Eye (tissue), 1 donor: ENCODE measurements at places on chromosomes 12 and 14.

DNA sequence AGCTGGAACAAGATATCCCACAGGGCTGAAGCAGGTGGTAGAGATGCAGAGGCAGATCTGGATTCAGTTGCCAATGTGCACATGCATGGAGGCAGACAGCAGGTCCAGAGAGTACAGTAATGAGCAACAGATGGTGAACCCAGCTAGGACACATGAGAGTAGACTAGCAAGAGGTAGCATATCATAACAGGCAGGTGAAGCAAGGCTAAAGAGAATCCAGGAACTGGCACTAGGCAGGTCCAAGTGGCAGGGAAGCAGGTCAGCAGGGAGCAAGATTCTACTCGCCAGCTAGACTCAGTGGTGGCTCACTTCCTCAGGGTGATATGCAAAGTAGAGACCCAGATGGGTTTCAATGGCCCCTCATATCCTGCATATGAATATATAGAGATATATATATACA, 15.3 kb upstream of the MYF6 start:
- DNase-seq, result no peak

DNA sequence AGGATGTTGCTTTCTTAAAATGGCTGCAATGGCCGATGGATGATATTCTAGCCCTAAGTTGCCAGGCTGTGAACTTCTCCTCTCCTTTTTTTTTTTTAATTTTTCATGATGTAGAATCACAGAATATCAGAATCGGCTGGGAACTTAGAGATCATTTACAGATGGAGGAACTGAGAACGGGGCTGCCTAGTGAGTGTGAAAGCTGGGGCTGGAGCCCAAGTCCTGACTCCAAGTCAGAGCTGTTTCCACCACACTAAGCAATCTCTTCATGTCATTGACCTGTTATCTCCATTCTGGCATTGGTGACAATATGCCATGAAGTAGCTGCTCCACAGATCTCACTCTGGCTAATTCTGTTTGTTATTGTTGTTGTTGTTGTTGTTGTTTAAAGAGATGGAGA, 121.7 kb downstream of the SLC38A1 start:
- no peak for DNase-seq

GRCh38 chr14:79036441-79036840, 866.3 kb downstream of the NRXN3 start:
- no peak for DNase-seq

DNA sequence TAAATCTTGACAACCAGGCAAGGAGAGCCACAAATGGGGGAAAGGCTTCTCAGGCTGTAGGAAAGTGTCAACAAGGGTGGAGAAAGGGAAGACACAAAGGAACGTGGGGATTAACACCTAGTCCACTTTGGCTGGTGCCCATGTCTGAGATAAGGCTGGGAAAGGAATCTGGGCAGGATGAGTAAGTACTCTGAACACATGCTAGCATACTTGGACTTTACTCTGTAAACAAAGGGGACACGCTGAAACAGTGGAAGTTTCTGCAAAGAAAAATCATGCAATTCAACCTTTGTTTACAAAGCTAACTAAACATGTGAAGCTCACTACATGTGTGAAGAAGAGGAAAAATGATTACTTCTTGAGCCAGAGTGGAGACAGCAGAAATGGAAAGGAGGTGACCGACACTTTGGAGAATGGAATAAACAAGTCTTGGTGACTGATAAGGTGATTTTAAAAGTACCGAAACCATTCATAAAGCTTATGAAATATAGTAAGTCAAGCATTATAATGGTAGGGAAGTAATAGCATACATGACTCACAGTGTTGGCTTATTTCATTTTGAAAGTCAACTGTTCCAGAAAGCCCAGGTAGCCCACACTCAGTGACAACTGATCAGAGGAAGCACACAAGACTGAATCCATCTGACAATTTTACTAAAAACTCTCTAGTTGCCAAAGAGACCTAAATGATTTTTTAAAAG, 13.2 kb downstream of the CPNE8 start:
- DNase-seq, result no peak

DNA sequence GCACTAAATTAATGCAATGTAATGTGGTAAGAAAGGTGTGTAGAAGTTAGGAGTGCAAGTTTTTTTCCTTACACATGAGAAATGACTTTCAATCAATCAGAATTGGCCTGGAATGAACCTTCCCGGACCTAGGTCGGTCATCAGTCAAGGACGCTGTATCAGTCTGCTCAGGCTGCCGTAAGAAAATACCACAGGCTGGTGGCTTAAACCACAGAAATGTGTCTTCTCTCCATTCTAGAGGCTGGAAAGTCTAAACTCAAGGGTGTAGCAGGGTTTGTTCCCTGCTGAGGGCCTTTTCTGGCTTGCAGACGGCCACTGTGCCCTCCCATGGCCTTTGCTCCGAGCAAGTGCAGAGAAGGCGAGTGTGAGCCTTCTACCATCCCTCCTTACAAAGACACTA, 86.6 kb upstream of the DYNC1H1 start:
- no peak for DNase-seq

- DNase-seq, result peak; percentile 83
These were observed 127.7 kb downstream of the DACT1 start for GRCh38 chr14:58765418-58765831.

- DNase-seq, result peak; percentile 87
These were observed 43.4 kb downstream of the RNF34 start for GRCh38 chr12:121443193-121443870.

- DNase-seq, result no peak
These were observed 20.8 kb upstream of the AMHR2 start for GRCh38 chr12:53402871-53403270.

- peak; percentile 89 for DNase-seq
These were observed 48.0 kb downstream of the SMUG1 start for GRCh38 chr12:54140588-54141388.

GRCh38 chr14:100222224-100223093, 16.5 kb upstream of the YY1 start:
- peak; percentile 29 for DNase-seq

GRCh38 chr14:78445275-78445674, 275.1 kb downstream of the NRXN3 start:
- no peak for DNase-seq

DNA sequence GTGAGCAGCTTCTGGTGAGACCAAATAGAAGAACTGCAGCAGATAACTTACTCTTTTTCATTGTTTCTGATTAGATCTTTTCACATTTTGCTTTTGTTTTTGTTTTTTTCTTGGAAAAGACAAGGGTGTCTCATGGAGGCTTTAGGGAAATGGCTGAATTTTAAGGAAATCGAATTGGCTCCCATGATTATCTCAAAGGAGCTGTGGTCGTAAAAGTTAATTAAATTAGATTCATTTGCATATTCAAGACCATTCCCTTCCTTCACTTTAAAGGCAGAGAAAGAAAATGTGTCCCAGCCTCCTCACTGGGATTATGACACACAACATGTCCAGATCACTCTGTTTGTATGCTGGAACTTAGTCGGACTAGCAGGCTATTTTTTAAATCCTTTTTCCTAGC, 106.4 kb upstream of the MDM1 start:
- DNase-seq, result no peak

DNA sequence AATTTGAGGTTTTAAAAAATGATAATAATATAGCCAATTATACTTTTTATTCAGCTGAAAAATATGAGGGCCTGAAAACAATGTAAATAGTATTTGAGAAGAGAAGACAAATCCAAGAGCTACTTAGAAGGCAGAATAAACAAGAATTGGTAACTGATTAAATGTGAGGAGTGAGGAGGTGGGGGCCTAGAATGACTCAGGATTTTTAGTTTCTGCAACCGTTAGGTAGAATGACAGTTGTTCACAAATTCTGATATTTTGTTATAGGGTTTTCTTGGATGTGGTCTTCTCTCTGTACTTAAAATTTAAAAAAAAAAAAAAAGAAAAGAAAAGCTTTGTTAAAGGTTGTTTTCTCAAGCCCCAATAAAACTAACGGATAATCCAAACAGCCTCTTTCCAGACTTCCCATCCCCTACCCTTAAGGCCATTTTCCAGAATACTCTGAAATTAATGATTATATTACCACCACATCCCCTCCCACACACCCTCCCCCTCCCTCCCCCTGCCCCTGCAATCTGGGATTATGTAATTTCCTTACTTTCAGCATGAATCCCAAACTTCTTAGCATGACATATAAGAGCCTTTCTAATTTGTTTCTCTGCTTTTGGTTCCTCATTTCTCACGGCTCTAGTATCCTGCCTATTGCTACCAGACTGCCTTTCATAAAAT, 50.4 kb downstream of the LRP6 start:
- no peak for DNase-seq

DNA sequence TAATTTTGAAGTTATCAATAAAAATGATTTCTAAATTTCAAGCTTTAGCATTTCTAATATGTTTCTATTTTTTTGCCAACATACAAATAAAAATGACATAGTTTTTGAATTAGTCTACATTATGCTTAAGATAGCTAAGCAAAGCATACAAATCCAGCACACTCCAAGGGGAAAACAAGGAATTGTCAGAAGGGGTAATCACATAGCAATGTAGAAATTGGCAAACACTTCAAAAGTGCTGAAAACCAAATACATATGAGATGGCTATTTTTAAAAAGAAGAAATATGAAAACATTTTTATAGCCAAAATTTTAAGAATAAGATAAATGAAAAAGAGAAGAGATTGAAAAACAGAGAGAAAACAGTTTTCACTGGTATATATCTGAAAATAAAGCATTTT, 308.0 kb downstream of the SLC6A15 start:
- peak; percentile 40 for DNase-seq

DNA sequence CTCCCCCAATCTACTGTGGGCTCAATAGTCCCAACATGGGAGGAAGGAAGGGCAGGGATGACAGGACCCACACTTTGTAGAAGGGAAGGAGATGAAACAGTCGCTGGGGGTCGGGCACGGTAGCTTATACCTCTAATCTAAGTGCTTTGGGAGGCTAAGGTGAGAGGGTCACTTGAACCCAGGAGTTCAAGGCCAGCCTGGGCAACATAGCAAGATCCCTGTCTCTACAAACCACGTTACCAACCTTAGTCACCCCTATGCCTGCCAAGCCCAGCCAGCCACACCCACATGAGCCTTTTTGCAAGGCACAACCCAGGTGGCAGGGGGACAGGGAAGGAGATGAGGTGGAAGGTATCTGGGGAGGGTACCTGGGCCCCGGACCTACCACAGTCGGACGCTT, 31.7 kb downstream of the KDM2B start:
- no peak for DNase-seq

- DNase-seq, result no peak
These were observed 166.9 kb upstream of the DIO3 start for GRCh38 chr14:101394374-101394773.

- DNase-seq, result no peak
These were observed 193.6 kb downstream of the SLC41A2 start for GRCh38 chr12:104764225-104765091.

DNA sequence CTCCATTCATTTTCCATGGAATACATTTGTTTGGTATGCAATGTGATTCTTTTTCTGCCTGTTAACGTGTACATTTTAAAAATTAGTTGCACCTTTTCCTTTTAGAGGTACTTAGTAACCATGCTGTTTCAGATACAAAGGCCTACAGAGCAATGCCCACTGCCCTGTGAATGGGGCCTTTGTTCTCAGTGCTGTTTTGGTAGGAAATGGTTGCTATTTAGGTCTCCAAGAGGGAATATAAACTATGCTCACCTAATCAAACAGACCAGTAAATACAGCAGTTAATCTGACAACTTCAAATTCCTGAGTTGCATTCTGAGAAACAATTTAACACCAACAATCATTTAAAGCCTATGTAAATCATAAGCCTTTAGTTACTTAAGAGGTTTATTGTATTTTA, 188.7 kb downstream of the BCAT1 start:
- DNase-seq, result peak; percentile 33

DNA sequence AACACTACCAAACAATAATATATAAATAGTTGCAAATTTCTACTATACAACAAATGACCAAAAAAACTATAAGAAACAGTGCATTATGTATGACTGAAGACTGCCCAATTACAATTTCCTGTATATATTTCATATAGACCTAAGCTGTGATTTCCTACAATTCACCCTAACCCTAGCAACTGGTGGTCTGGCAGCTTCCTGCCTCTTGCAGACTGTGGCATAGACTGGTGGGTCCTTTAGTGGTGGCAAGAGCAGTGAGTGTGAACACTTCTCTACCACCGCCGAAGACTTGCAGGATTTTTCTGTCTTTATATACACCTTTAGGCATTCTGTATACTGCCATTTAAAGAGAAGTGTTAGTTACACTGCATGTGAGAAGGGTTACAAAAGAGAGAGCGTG, 43.6 kb upstream of the CMAS start:
- DNase-seq, result no peak

DNA sequence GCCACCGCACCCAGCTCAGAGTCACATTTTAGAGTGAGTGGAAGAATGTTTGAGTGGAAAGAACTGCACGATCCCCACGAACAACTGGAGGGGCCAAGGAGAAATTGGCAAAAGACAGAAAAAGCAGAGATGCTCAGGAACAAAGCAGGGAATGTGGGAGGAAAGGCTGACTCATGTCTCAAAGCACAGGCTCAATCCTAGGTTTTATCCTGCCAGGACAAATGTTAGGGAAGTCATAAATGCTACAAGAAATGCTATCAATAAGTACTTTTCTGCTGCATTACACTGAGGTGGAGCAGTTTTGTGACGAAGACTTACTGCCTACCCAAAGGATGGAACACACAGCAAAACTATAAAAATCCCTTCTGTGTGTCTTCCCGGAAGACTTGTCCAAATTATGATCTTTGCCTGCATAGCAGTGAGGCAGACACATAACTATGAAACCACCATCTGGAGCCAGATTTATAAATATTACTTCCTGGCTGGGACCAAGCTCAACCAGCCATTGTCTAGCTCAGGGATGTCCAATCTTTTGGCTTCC, 26.7 kb downstream of the NIN start:
- no peak for DNase-seq

DNA sequence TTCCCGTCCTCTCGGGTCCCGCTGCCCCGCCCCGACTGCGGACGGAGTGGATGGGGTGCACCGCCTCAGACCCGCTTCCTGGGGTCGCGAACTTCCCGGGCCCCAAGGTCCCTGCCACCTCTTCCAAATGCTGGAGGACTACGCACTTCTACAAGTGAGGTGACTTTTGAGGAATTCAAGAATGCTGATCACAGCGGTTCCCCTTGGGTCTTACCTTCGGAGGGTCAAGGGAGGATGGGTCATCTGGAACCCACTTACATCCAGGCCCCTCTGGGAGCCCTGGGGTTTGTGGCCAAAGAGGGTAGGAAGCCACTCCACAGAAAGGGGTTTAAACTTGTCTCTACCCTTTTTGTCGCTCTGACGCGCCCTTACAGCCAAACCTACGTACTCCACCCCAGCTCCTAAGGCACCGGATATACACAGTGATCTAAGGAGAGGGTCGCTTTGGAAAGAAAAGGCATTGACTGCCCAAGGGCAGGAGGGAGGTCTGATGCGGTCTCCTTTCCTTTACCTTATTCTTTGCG, 532 bp upstream of the PRKD1 start:
- peak; percentile 69 for DNase-seq

GRCh38 chr12:1851151-1851701, 30.9 kb downstream of the LRTM2 start:
- no peak for DNase-seq

GRCh38 chr14:73889376-73889775, 2.7 kb downstream of the ZNF410 start:
- DNase-seq, result no peak

DNA sequence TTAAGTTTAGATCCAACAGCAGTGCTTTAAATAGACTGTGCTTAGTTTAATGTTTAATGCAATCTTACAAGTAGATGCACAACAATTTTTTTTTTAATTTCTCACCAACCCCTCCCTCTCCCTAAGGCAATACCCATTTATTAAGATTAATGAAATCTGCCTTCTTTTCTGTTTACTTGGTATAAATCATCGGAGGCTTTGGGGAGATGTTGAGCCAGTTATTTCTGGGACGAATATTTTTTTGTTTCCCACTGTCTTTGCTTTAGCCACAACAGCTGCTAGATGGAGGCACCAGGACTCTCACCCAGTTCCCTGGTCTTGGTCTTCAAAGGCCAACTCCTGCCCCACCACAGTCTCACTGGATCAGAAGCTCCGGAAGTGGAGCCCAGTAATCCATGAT, 113.4 kb downstream of the PLXNC1 start:
- no peak for DNase-seq
